Muscle of leg (tissue), 16 donors: ENCODE measurements at places on chromosomes 12 and 14.

DNA sequence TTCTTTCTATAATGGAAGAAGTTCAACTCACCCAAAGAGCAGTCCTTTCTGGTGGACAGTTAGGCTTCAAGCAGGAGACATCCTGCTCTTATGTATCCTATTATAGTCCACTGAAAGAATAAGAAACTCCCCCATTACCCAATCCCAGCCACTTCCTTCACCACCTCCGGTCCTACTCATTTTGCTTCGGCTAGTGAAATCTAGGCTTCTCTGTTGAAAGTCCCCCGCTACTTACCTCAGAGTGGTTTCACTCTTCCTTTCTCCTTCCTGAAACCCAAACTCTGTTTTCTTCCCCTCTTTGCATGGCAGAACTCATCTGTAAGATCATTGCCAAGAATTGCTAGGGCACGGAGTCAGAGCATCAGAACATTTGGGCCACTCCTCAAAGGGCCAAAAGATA, at the start of gene GPR84:
Gene GPR84, minus strand, starts transcription at position 74 of the 400 bp plus-strand sequence. CDS start 635 bp downstream, outside the sequence.
- DNase-seq, result no peak

DNA sequence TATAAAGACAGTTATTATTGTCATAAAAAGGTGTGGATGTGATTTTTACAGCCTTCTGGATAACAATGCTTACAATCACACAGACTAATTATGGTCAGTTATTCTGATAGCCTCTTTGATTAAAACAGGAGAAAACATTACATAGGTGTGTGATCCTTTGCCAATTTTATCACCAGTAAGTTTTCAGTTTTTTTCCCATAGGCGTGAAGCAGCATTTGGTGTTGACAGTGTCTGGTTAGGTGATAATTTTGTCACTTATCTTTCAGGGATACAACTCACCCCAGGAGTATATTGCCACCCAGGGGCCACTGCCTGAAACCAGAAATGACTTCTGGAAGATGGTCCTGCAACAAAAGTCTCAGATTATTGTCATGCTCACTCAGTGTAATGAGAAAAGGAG, 208.8 kb downstream of the EPS8 start:
- no peak for DNase-seq

DNA sequence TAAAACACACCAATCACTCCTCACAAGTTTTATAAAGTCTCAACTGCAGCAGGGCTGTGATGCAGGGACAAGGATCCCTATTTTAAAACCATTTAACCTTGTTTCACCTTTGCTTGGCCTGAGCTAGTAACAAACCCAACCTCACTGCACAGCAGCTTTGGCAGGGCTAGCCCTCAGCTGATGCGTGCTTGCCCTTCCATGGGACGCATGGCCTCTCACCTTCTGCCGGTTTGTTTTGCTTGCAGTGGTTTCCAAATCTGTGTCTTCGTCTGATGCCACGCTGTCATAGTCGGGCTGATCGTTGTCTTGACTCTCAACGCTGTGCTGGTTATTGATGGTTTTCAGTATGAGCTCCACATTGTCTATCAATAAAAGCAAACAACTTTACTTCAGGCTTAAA, 43.3 kb downstream of the GIT2 start:
- no peak for DNase-seq

DNA sequence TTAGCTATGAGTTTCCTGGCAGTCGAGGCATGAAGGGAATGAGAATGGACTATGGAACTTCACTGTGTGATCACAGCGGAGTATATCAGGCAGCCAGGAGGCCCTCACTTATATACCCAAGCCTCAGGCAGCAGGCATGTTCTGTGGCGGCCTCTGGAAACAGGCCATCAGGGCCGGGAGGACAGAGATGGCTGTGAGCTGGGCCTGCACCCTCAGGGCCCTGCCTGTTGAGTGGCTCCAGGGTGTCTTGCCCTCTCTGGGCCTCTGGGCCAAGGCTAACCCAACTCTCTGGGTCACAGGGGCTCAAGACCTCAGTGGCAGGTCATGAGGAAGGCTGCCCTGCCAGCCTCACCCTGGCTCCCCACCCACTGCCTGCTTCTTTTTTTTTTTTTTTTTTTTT, 33.9 kb upstream of the RCOR1 start:
- DNase-seq, result no peak

- no peak for DNase-seq
Observed at GRCh38 chr14:38848243-38848935, 254.6 kb downstream of the SEC23A start.

DNA sequence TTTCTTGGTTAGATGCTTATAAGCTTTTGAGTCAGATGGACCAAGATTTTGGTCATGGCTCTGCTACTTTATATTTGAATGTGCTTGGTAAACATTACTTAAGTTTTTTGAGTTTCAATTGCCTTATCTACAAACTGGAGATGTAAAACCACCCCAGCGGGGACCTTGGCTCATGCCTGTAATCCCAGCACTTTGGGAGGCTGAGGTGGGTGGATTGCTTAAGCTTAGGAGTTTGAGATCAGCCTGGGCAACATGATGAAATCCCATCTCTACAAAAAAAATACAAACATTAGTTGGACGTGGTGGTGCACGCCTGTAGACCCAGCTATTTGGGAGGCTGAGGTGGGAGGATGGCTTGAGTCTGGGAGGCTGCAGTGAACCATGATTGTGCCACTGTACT, 11.2 kb downstream of the NECAP1 start:
- DNase-seq, result no peak

DNA sequence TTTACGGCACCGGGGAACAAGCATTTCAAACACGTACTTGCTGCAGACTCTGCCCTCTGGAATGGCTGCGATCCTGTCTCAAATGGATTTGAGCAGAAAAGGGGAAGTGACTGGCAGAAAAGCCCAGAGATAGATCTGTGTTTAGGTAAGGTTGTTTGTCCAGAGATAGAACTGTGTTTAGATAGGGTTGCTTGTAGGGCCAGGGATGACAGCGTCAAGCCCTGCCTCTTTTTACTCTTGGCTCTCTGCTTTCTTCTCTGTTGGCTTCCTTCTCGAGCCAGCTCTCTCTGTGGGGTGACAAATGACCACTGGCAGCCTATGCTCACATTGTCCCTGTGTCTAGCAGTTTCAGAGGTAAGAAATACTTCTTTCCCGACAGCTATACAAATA, 11.4 kb downstream of the DGLUCY start:
- no peak for DNase-seq

DNA sequence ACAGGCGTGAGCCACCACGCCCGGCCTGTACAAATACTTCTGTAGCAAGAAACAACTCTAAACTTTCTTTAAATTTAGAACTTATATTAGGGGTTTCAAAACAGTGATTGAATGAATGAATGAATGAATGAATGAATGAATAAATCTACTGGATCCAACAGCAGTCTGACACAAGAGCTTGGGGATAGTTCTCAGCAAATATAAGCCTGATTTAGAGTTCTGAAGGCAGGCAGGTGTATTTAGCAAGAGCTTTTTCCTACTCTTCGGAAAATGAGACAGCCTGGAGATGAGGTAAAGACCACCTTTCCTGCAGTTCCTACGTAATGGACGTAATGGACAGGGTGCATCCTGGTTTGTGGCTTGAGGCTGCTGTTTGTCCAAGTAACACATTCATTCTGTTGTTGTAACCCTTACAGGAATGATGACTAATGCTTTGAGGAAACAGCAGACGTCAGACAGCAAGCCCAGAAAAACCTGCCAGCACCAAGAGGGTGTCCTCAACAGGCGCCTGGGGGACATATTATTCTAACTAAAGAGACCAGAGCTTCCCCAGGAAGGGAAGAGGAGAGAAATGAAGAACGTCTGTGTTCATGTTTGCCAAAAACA, 277.4 kb upstream of the SOX5 start:
- DNase-seq, result no peak

DNA sequence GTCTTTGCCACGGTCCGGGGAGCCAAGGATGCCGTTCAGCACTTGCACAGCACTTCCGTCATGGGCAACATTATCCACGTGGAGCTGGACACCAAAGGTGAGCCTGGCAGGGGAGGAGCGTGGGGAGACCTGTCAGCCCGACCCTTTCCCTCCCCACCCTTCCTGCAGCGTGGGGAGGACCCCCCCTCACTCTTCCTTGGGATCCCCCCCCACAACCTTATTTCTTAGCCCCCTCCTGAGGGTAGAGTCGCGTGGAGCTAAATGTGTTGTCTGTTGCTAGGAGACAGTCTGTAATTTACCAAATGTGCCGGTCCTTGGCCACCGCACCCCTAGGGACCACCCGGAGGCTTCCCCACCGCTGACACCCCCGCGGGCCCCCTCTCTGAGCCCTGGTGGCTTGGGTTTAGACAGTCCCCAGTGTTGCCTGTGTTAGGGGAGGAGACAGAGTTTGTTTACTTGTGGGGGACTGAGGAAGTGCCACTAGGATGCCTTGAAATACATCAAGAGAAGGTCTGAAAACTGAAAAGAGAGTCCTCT, 2.3 kb downstream of the SETD1B start:
- DNase-seq, result no peak

- DNase-seq, result peak; percentile 77
Observed at GRCh38 chr14:32657081-32657480, 281.6 kb upstream of the NPAS3 start.
